ENCODE measurements at places on chromosomes 5 and 9.

- no peak for DNase-seq
Measured at GRCh38 chr9:137673886-137674285, 55.1 kb downstream of the EHMT1 start.

DNA sequence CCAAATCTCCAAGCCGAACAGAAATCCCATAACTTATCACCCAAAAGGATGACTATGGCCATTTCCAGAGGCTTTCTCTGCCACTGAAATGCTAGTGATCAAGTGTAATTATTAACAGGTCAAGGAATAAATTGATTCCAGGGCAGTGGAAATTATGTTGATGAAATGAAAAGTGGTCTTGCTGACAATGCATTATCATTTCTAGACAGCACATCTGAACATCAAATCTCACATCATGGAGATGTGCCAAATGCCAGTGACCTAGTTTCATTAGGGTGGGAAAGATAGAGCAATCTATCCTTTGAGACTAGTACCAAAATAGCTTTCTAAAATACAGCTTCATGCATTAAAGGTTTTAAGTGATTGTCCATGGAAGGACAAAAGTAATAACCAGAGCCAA is 86.1 kb downstream of the AUH start:
- DNase-seq: no peak

- no peak for DNase-seq
Measured at GRCh38 chr9:99185934-99186333, 35.8 kb downstream of the ALG2 start.

DNA sequence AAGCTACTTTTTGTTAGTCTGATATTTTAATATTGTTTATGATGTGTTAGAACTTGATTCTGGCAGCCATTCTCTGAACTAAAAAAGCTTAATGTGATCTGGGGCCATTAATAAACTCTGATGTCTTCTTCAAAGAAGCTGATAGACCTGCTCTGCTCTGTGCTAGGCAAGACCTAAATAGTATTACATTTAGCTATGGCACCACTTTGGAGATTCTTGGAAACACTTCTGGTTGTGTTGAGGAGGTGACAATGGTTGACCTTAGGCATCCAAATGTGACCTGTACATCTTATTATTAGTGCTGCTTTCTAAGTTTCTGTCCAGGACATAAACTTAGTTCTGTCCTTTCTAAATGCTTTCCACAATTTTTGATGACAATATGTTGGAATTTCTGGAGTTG is 21.7 kb upstream of the SCGB3A2 start:
- no peak for DNase-seq
